ENCODE measurements at places on chromosomes 1 and 21.

DNA sequence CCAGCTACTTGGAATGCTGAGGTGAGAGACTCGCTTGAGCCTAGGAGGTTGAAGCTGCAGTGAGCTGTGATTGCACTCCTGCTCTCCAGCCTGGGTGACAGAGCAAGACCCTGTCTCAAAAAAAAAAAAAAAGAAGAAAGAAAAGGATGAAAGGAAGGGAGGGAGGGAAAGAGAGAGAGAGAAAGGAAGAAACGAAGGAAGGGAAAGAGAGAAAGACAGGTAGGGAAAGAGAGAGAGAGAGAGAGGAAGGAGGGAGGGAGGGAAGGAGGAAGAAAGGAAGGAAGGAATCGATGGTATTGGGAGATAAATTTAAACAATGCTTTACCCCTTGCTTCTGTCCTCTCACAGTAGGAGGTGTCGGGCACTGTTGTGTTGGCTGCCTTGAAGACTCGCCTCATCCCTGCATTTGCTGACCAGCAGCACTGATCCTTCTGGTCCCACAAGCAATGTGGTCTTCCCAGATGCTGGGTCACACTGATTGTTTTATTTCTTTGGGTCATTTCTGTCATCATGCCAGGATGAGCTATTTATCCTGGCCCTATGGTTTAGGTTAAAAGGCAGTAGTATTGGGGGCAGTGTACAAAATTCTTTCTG is 30.9 kb downstream of the GPR137B start:
- H3K4me3 ChIP-seq = no peak overlapping the region
- H3K27me3 ChIP-seq = no peaks in the 10 kb centered on the region
- DNase-seq = no peak
- H3K27ac ChIP-seq = no peak overlapping the region
- H3K4me1 ChIP-seq = peaks cover 14% of the 10 kb centered on the region

- no peaks in the 10 kb centered on the region for H3K27me3 ChIP-seq
- peaks cover 17% of the 10 kb centered on the region for H3K4me1 ChIP-seq
- no peaks in the 10 kb centered on the region for H3K36me3 ChIP-seq
- H3K4me3 ChIP-seq = no peak overlapping the region
- no peak for DNase-seq
- H3K27ac ChIP-seq = no peak overlapping the region
Measured at GRCh38 chr1:40036574-40036973, 4.0 kb upstream of the CAP1 start.

- no peaks in the 10 kb centered on the region for H3K36me3 ChIP-seq
- no peak for DNase-seq
Measured at GRCh38 chr1:24970926-24971875, 41.1 kb upstream of the RUNX3 start.

GRCh38 chr1:8822373-8823294 is 5.2 kb upstream of the RERE start:
- no peaks in the 10 kb centered on the region for H3K27me3 ChIP-seq
- DNase-seq = no peak
- H3K36me3 ChIP-seq = no peaks in the 10 kb centered on the region
- H3K4me1 ChIP-seq = no peaks in the 10 kb centered on the region
- no peak overlapping the region for H3K4me3 ChIP-seq

GRCh38 chr1:236395230-236395946 is 1.3 kb downstream of the EDARADD start:
- no peaks in the 10 kb centered on the region for H3K36me3 ChIP-seq
- DNase-seq = no peak
- 0 out of 2 replicates have a peak, but pooled peaks cover 2% of the 10 kb centered on the region for H3K4me1 ChIP-seq
- peak overlapping the region; percentile 57 for H3K4me3 ChIP-seq
- peaks cover 5% of the 10 kb centered on the region for H3K27me3 ChIP-seq

GRCh38 chr1:170122366-170122765 is 23.4 kb upstream of the NTMT2 start:
- H3K4me1 ChIP-seq = peaks cover 3% of the 10 kb centered on the region
- no peak for DNase-seq
- H3K27ac ChIP-seq = no peak overlapping the region
- no peak overlapping the region for H3K4me3 ChIP-seq
- no peaks in the 10 kb centered on the region for H3K36me3 ChIP-seq
